Smooth muscle cell of the brain vasculature (primary cell): ENCODE measurements at places on chromosomes 16 and 17.

- no peak for DNase-seq
These were observed 40.6 kb downstream of the STAT3 start for GRCh38 chr17:42347606-42348005.

- DNase-seq, result no peak
These were observed 32.6 kb downstream of the RAI1 start for GRCh38 chr17:17713839-17714238.

- no peak for DNase-seq
These were observed 103.8 kb downstream of the MARF1 start for GRCh38 chr16:15539197-15539596.

GRCh38 chr17:49249292-49249794, 18.8 kb upstream of the PHOSPHO1 start:
- DNase-seq, result no peak
